ENCODE measurements at places on chromosomes 1 and 21.

GRCh38 chr1:211833174-211833820 is 2.7 kb upstream of the LPGAT1 start:
- no peak for DNase-seq

DNA sequence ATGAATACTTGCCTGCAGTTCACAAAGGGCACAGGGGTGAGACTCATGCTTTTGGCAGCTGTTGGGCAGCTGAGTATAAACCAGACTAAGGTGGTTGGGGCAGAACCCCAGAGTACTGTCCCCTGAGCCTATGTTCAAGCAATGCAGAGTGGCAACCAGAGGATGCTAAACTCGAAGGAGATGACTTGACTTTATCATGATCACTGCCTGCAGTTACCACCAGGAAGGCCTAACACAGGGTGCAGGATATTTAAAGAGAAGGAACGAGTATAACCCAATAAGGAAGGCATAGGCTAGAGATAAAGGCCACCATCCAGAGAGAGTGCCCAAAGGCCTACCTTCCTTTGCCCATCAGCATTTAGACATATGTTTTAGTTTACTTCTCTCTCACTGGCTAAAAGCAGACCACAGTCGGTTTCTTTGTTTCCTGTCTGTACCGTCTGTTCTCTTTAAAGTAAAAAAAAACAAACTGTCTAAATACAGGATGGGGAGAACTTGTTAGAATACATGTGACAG is 83.3 kb downstream of the MPZL1 start:
- no peak for DNase-seq

- DNase-seq, result no peak
Measured at GRCh38 chr1:81660286-81660685, 140.4 kb upstream of the ADGRL2 start.

DNA sequence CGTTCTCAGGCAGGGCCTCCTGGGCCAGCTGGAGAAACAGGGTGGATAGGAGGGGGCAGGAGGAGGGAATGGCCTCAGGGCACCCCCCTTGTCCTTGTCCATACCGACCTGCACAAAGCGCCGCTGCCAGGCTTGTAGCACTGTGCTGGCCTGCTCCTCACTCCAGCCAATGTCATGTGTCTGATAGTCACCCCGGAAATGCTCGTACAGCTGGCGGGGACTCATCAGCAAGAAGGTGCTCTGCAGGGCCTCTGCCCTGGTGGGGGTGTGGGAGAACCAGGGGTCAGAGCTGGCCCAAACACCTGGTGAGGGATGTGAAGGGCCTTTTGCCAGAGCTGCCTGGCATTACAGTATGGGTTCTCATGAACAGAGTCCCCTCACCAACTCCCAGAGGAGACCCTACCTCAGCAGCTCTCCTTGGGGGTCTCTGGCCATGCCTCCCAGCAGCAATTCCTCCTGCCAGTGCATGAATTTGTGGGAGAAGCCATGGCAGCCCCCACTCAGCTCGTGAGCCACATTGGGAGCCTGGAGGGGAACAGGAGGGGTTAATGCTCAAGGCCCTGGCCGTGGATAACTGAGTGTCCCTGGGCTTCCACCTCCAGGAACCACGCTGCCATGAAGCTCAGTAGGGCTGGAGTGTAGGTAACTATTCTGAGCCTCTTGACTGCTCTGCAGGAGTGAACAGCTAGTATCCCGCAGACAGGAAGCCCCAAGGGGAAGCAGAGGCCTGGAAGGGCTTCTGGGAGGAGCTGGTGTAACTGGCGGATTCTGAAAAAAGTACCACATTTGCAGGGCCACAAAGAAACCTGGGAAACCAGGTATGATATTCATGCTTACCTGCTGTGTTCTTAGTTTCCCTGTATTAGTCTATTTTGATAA is 13.3 kb downstream of the PTCH2 start:
- no peak for DNase-seq
